T-helper 2 cell treated with Interferon-gamma antibody and Interleukin-4, amounts not matched to agents 100 ng/mL and 5 ng/mL, for 36 hours (primary cell): ENCODE measurements at places on chromosomes 3 and 15. TPM values are rescaled to one million over a fixed set of nuclear protein-coding genes. Genes with fewer than 3 reads are reported as not detected.

OIP5 gene
- 18.7 TPM in 2 replicates for total RNA-seq

TTC21A gene
- 1.7 and 1.8 TPM in 2 replicates for total RNA-seq

DGKG gene
- total RNA-seq, result not detected in 2 replicates

FOXL2NB gene
- not detected in 2 replicates for total RNA-seq

FRMD4B gene
- total RNA-seq, result 19.9 and 20.9 TPM in 2 replicates
